ENCODE measurements at places on chromosomes 11 and 22.

DNA sequence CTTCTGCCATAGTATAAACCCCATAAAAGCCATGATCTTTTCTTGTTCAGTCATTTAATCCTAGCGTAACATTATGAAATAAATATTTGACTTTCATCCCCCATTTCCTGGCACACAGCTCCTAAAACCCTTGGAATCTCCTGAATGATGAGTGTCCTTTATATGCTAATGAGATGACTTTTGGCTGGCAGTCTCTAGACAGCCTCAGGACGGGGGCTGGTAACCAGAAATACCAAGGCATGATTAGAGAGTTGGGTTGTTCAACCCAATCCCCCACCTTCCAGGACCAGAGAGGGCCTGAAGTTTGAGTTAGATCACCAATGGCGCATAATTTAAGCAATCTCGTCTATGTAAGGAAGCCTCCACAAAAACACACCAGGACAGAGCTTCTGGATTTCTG is 1246.1 kb upstream of the TENM4 start:
- DNase-seq: no peak

DNA sequence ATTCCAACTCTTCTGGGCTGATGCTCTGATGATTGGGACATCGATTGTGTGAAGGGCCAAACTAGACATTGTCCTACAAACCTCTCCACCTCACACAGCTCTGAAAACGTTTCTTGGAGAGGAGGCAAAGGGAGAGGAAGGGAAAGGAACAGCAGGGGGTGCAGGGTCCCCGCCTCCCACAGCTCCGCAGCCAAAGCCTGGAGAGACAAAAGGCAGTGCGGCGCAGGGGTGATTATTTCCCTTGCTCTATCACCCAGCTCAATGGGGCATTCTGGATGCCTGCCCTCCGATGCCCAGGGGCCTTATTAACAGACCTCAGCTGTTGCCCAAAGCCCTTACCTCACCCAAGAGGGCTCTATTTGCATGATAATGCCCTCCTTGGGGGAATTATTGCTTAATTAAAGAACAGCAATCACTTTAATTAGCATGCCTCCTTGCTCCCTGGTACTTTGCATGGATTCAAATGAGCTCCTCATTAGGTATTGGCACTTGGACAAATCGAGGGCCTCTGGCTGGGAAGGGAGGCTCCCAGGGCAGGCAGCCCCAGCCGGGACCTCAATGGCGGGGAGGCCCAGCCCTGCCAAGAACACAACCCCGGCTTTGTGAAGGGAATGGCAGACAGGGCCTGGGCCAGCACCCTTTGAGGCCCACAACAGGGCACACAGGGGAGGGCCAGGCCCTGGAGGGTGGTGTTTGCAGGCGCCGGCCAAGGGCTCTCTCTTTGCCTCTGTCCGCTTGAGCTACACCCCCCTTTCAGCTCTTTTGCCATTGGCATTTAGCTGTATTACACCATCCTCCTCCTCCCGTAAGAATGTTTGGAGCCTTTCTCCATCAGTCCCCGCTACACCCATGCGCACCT is 19.8 kb upstream of the CDON start:
- no peak for DNase-seq

DNA sequence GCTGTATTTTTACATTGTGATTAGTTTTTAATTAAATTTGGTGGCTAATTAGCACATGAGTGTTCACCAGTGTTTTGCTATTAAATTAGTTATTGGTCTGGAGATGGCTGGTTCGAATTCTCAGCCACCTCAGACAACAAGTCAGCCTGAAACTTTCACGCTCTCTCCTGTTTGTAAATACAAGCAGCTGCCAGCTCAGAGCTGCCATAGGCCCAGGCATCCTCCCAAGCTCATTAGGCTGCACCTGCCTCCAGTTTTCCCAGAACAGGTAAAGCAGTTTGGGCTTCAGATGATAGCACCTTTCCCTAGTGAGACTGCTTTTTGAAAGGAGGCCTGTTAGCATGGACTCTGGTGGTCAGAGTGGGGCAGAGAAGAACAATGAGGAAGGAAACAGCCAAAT is 156.8 kb downstream of the NAV2 start:
- DNase-seq: no peak

DNA sequence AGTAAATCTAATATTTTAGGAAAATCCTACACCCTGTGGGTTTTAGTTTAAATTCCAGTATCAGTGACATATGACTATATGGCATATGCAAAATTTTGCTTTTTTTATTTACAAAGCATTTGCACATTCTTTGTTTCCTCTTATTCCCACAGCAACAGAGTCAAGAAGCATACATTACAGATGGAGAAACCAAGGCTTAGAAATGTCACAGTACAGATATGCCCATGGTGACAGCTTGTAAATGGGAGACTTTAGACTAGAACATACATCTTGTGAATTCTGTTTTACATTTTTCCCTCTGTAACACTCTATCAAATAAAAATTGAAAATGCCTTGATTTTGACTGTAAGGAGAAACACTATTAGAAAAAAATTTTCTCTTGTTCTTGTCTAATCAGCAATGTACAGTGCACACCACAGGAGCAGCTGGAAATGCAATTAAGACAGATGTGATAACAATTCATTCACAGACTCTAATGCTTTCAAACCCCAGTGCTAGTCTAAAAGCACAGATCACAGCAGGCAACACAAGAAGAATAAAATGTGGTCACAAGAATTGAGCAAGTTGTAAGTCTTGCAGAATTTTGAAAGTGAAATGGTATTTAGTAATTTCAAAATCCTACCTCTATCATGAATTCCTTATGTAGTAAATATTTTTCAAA is 375.9 kb downstream of the LUZP2 start:
- DNase-seq: no peak

DNA sequence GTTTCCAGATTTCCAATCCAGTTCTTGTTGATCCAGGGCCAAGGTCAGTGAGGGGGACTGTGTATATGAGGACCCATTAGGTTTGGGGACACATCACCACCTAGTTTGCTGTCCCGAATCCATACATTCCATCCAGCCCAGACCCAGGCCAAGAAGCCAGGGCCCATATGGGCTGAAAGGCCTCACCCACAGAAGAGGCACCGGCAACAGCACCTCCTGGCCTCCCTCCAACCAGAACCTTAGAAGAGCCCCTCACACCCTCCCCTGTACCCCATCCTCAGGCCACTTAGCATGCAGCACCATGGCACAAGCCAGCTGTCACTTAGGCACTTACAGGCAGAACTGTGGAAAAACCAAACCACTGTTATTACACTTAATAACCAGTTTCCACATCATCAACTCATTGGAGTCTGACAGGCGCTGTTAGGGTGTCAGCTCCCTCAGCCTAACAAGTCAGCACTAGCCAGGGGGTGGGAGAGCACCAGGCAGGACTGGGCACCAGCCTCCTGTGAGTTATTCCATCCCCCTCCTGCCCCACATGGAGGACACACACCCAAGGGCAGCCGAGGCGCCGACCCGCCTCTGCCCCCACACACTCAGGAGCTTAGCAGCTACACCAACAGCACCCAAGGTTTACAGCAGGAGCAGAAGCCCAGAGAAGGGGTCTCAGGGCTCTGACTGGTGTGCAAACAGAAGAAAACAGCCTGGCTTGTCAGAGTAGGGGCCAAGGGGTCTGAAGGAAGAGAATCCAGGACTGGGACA is 132.0 kb downstream of the BUD13 start:
- DNase-seq: no peak

Data from activated gamma-delta T cell treated with anti-CD3 and anti-CD28 coated beads, Interleukin-2, amount 50 U/mL, for 16 hours (primary cell).